Smooth muscle cell of the coronary artery (primary cell): ENCODE measurements at places on chromosomes 6 and 20. TPM values are rescaled to one million over a fixed set of nuclear protein-coding genes. Genes with fewer than 3 reads are reported as not detected.

GPLD1 gene
- under 0.01 and 0.53 TPM in 2 replicates for total RNA-seq

GATA5 gene
- total RNA-seq: 1.7 TPM in 1 of 2 replicates, not detected in the other

EFCAB8 gene
- under 0.01 TPM in 2 replicates for total RNA-seq

SEMG1 gene
- not detected in 2 replicates for total RNA-seq
